ENCODE measurements at places on chromosomes 6 and 20. TPM values are rescaled to one million over a fixed set of nuclear protein-coding genes. Genes with fewer than 3 reads are reported as not detected.

The STMND1 gene
- total RNA-seq, result 0.16 TPM

- DNase-seq, result peak; percentile 91
Observed at GRCh38 chr6:35096129-35096862, 44.8 kb downstream of the TCP11 start.

The TXLNB gene
- 0.58 TPM for total RNA-seq

DNA sequence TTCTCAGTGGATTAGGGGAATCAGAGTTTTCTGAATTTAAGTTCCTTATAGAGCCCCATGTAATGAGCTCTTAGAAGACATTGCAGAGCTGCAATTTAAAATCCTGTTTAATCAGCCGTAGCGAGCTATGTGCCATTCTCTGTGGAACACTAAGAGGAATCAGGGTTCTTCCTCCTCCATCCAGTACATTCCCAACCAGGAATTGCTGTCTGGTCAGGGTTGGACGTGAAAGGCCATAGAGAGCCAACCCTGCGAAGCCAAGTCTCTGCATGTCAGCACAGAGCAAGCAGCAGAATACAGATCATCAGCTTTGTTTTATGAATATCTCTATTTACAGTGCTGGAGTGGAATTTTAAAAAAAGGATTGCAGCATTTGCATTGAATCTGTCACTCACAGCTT, 366.0 kb downstream of the LAMA2 start:
- no peak for DNase-seq

GRCh38 chr6:148760568-148761526, 14.0 kb downstream of the UST start:
- peak; percentile 92 for DNase-seq

The COX4I2 gene
- total RNA-seq, result not detected

- peak; percentile 5 for DNase-seq
Observed at GRCh38 chr20:44247586-44248409, 690 bp downstream of the GDAP1L1 start.

Measured in astrocyte (in vitro differentiated cells and primary cell).